Activated CD8-positive, alpha-beta T cell treated with anti-CD3 and anti-CD28 coated beads for 36 hours (primary cell): ENCODE measurements at places on chromosomes 13 and 19. TPM values are rescaled to one million over a fixed set of nuclear protein-coding genes. Genes with fewer than 3 reads are reported as not detected.

The TINCR gene
- total RNA-seq = 0.50 TPM

GRCh38 chr13:47175172-47175866 is 278.5 kb upstream of the HTR2A start:
- DNase-seq = no peak

- no peak for DNase-seq
These were observed 4.2 kb downstream of the SLC7A1 start for GRCh38 chr13:29591310-29591709.

DNA sequence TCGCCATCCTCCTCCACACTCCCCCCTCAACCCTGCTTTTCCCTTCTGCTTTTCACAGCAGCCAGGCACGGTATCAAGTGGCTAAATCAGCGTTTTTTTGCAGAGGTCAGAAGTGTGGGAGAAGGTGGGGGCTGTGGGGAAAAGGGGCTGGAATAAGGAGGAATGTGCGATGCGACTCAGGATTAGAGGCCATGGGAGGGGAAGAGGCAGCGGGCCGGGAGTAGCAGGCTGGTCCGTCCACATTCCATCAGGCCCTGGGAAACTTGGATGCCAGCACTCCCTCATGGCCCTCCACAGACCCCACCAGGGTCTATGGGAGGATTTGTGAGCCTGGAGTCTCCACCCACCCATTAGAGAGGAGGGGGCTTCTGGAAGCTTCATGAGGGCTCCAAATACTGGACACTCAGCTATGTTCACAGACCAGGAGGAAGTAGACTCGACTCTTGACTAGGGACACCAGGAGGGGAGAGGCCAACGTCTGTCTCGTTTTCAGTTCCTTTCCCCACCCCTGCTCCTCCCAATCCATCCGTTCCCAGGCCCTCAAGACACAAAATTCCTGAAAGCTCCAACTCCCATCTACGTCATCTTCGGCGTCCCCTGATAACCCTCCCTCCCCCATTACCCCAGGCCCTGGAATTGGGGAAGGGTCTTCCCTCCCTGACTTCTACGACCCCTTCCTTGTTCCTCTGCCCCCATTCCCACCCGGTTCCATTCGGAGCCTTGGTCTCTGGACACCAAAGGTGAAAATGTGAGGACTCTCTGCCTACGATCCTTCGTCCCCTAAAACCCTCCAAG is 3.3 kb upstream of the KCNC3 start:
- no peak for DNase-seq

The APOE gene
- total RNA-seq = 1.2 TPM

DNA sequence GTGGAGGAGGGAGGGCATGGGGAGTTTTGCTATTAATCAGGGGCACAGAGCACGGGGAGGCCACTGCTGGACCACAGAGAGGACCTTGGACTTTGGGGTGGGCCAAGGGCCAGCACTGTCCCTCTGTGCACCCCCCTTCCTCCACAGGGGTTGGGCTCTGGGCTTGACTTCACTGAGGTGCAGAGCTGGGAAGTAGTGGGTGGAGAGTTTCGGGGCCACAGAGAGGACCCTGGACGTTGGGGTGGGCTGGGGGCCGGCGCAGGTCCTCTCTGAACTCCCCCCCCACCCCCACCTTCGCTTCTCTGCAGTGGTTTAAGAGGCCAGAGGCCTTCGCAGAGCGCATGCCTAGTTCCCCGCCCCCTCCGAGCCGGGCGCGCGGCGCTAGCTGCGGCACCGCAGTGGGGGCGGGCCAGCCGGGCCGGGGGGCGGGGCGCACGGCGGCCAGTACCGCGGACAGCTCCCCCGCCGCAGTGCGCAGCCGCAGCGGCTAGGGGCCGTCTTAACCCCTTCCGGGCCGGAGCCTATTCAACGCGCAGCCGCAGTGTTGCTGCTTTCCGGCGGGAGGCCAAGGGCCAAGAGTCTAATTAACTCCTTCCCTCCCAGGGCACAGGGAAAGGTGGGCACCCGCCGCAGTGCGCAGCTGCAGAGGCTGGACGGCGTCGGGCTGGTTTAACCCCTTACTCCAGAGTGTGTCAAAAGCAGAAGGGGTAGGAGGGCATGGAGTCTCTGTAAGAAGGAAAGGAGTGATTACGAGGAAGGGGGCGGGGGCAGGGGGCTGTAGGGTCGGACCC is 3.7 kb downstream of the KCNC3 start:
- peak; percentile 73 for DNase-seq

DNA sequence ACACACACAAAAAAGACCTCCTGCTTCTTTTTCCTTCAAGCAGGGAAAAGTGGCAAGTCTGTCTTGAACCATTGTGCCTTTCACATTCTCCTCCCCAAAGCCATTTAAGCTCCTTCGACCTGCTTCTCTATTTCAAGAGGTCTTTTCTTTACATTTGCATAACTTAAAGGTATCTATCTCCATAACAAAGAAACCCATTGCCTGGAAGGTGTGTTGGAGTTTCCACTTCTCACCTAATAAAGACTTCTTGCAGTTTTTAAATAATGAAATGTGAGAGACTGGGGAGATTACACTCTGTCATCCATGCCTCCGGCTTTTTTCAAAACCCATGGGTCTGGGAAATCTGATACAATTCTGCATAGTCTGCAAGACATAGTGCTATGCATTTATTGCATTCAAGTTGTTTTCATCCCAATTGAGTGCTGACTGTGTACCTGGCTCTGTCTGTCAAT is 41.8 kb upstream of the NBEA start:
- DNase-seq = no peak

GRCh38 chr13:112867301-112867711 is 101.7 kb upstream of the MCF2L start:
- DNase-seq = no peak

GRCh38 chr13:35598790-35599369 is 122.4 kb upstream of the MAB21L1 start:
- DNase-seq = no peak

DNA sequence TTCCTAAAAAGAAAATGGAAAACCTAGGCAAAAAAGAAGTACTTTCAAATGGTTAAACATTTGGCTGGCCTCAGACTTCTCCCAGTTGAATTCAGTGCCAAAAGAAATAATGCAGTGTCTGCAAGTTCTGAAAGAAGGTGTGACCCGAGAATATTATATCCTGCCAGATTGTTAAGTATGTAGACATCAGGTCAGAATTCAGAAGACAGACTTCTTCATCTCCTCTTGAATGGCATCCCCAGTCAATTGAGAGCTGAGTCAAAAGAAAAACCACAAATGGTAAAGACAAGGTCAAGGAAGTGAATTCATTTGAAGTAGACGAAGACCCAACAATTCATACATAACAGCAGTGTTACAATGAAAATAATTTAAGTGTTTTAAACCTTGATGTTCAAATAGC is 194.5 kb downstream of the NBEA start:
- no peak for DNase-seq

The ETV2 gene
- total RNA-seq = 1.4 TPM

- no peak for DNase-seq
These were observed 1359.4 kb downstream of the SLITRK1 start for GRCh38 chr13:82522872-82523271.

GRCh38 chr13:33751151-33751550 is 66.8 kb upstream of the RFC3 start:
- no peak for DNase-seq

- DNase-seq = peak; percentile 92
These were observed 399 bp upstream of the SPTBN4 start for GRCh38 chr19:40466219-40466984.

- no peak for DNase-seq
These were observed 66.0 kb upstream of the TNFRSF19 start for GRCh38 chr13:23504180-23504579.

DNA sequence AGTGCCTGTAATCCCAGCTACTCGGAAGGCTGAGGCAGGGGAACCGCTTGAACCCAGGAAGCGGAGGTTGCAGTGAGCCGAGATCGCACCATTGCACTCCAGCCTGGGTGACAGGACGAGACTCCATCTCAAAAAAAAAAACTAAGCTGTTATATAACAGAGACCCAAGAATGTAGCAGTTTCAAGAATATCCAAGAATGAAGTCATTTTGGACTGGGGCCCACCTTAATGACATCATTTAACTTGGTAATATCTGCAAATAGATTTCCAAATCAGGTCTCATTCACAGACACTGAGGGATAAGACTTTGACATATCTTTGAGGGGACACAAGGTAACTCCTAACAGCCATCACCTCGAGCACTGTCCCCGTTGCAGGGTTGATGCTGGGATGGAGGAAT is 36.5 kb upstream of the MRI1 start:
- no peak for DNase-seq

The FPR1 gene
- not detected for total RNA-seq

- DNase-seq = peak; percentile 87
These were observed 30.2 kb downstream of the C19orf81 start for GRCh38 chr19:50679177-50680125.

DNA sequence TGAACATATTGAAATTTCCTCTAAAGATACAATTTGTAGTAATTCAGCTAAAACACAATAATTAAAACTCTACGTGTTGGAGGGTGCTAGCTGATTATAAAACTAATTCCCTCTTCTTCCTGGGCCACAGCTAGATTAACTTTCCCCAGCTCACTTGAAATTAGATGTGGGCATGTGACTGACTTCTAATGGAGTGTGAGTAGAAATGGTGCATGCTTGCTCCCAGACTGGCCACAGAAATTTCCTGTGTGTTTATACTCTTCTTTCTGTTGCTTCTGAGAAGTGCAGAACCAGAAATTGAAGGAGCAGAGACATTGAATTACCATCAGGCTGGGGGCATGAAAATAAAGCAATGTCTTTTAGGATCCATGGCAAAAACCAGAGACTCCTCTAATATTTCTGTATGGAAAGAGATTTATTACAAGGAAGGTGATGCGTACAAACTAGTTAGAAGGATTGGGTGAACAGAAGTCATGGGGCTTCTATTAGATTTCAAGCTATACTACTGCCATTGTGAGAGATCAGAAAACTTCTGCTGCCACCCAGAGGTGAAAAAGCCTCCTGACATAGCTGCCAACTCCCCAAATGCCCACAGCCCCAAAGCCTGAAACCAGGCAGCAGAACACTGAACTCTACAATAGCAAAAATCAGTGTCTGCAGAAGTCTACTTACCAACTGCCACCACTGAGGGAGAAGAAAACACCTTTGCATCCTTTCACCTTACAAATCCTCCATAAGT is 379.2 kb upstream of the MIR17HG start:
- peak; percentile 5 for DNase-seq
